ENCODE measurements at places on chromosomes 1 and 21. TPM values are rescaled to one million over a fixed set of nuclear protein-coding genes. Genes with fewer than 3 reads are reported as not detected.

KCND3 gene
- total RNA-seq: under 0.01 TPM

- DNase-seq: no peak
Observed at GRCh38 chr1:71351438-71351837, 270.6 kb upstream of the ZRANB2 start.

- no peak for DNase-seq
Observed at GRCh38 chr1:228299901-228300300, 92.1 kb downstream of the OBSCN start.

DNA sequence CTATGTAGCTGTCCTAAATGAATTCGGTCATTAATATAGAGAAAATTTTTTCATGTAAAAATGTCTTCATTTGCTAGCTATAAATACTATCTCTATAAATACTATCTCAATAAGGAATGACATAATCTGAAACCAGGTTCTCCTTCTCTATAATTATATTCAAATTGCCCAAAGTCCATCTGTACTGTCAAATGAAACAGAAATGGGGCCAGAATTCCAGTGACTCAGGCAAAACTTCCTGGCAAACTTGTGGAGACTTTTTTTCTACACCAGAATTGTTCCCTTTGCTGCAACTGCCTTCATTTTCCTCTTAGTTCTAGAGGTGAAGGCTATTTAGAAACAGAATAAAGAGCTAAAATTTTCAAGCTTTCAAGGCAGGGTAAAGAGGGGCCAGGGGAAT is 152.5 kb downstream of the KCNH1 start:
- DNase-seq: no peak

DNA sequence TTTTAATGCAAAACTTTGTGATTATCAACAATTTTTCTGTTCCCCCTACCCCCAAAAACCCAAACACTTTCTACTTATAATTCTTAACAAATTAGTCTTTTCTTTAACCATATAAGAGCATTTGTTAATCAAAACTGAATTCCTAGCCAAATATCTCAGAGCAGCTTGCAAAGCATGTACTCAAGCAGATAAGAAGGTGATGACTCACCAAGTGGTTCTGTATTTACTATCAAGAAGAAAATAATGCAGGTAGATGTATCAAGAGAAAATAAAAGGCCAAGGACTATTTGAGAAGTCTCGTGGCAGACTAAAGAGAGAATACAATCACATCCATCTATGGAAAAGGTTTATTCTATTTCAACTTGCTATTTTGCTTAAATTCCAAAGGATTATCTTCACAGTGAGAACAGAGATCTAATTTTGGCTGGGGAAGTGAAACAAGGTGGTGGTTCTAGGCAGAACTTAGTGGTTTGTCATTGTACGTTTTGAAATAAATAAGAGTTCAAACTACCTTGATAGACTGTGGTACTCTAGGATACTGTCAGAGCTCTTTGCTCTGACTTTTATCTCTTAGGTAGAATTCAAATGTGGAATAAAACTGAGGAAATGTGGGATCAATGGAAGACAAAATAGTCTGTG is 94.7 kb upstream of the NRIP1 start:
- DNase-seq: no peak

DNA sequence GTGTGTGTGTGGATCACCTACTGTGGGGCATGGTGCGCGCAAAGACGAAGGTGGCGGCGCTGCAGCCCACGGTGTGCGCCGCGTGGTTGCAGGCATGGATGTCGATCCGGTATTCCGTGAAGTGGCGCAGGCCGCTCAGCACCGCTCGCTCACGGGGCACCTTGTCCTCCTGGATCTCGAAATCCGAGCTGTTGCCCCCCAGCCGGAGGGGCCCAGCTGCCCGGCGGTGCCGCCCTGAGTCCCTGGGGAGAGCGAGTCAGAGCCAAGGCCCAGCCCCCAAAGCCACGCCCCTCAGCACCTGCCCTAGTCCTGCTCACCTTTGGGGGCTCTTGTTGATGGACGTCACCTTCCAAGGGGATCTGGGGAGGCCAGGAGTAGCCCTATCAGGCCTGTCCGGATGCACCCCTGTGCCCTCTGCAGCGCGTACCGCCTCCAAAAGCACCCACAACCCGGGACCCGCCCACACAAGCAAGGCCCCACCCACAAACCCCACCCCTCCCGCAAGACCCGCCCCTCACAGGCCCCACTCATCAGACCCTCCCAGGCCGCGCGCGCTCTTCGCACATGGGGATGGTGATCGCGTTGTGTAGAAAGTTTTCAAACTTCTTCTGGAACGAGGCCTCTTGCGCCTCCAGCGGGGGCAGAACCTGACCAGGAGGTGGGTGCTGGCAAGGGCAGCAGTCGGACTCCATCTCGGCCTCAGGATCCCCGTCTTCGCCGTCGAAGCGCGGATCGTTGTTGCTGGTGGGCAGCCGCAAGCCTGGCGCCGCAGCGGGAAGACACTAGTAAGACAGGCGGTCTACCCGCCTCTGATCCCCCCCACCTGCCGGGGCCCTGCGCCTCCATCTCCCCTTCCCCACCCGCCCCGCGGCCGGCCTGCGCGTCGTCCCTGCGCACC is 13.6 kb downstream of the INSRR start:
- DNase-seq: no peak

- DNase-seq: no peak
Observed at GRCh38 chr1:29124366-29125236, 898 bp upstream of the TMEM200B start.

- DNase-seq: no peak
Observed at GRCh38 chr1:94947437-94947836, 20.5 kb upstream of the CNN3 start.

GRCh38 chr1:40241362-40241761 is 6.4 kb upstream of the TMCO2 start:
- no peak for DNase-seq

- no peak for DNase-seq
Observed at GRCh38 chr1:41626146-41626545, 141.7 kb upstream of the EDN2 start.

All from hematopoietic multipotent progenitor cell (in vitro differentiated cells).